Fibroblast of gingiva (primary cell): ENCODE measurements at places on chromosomes 3 and 15.

DNA sequence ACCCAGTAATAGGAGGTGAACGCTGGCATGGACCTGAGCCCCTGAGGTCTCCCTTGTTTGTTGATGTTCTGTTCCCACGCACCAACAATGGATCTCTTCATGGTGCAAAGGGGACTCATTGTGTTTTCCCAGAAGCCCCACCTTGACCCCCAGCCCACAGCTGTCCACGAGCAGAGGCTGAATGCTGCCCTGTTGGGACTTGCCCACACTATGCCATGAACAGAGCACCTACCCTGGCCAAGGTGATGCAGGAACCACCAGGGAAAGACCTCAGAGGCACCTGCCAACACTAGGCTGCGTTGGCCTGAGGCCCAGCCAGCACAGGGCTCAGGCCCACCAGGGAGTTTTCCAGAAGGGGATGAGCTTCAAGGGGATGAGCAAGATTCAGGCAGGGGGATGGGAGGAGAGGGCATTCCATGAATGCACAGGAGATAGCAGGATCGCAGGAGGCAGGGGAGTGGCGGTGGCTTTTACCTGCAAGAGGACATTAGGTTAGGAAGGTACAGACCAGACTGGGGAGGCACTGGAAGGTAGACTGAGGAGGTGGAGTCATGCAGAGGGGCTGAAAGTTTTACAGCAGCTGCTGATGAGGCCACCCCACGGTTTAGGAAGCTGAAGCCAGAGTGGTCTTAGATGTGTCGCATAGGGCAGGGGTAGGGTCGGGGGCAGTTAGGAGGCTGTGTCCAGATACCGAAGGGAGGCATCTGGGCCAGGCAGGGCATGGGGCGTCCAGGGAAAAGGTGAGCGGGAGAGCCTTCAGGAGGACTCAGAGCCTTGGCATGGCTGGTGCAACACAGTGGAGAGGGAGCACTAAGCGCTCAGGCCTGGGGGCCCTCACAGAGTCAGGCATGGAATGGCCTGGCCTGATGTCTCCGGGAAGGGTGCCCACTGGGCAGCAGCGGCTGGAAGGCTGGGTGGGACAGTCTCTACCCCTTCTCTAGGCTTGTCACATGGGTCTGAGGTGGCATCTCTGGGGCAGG is 4.0 kb upstream of the PHGR1 start:
- DNase-seq = no peak

DNA sequence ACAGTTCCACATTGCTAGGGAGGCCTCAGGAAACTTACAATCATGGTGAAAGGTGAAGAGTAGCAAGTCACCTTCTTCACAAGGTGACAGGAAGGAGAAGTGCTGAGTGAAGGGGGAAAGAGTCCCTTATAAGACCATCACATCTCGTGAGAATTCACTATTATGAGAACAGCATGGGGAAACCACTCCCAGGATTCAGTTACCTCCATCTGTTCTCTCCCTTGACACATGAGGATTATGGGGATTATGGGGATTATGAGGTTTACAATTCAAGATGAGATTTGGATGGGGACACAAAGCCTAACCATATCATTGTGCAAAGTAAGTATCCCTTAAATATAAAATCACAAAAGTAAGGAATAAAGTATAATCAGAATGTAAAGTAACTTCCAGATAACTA is 375.9 kb upstream of the NAALADL2 start:
- DNase-seq = no peak

DNA sequence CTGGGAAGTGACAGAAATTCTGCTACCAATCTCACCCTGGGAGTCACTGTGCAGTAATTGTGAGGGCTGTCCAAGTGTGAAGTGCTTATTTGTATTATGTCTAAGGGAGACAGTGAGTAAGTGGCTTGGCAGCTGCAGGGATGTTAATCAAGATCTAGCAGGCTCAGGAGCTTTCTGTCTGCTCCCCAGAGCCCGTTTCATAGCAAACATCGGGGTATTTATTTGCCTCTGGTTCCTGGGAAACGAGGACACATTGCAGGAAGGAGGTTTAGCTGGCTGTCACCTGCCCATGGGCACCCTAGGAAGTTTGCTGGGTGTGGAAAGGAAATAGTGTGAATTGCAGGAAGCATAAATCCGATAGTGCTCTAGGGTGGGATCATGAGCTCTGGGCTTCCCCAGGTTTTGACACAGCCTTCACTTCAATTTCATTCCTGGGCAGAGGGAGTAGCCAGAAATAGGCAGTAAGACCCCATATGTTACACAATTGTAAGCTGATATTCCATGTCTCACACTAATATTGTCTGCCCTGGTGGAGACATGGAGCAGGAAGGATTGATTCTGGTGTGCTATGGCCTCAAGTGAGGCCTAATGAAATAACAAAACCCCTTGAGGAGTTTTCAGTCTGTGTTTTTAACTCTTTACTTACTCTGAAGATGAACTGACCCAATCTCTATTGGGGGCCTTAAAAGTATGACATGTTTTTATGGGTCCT is 74.1 kb upstream of the MITF start:
- no peak for DNase-seq

GRCh38 chr3:156477323-156477722 is 77.6 kb downstream of the SSR3 start:
- DNase-seq = peak; percentile 72

DNA sequence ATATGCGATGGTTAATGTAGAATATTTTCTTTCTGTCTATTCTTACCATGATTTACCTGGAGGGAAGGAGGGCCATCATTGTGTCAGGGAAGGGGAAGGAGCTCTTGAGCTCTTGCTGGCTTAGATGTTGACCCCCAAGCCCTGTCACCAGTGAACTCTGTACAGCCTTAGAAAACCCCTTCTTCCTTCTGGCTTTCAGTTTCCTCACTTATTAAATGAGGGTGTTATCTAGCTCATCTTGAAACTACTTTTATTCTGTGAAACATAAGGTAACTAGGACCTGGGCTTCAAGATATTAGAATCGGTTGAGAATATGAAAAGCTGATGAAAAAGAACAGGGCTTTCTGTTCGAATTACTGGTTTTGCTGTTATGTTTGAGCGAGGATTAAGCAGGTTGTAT is 25.1 kb upstream of the UTS2B start:
- no peak for DNase-seq

- no peak for DNase-seq
These were observed 70.8 kb downstream of the AKAP13 start for GRCh38 chr15:85451099-85451700.

DNA sequence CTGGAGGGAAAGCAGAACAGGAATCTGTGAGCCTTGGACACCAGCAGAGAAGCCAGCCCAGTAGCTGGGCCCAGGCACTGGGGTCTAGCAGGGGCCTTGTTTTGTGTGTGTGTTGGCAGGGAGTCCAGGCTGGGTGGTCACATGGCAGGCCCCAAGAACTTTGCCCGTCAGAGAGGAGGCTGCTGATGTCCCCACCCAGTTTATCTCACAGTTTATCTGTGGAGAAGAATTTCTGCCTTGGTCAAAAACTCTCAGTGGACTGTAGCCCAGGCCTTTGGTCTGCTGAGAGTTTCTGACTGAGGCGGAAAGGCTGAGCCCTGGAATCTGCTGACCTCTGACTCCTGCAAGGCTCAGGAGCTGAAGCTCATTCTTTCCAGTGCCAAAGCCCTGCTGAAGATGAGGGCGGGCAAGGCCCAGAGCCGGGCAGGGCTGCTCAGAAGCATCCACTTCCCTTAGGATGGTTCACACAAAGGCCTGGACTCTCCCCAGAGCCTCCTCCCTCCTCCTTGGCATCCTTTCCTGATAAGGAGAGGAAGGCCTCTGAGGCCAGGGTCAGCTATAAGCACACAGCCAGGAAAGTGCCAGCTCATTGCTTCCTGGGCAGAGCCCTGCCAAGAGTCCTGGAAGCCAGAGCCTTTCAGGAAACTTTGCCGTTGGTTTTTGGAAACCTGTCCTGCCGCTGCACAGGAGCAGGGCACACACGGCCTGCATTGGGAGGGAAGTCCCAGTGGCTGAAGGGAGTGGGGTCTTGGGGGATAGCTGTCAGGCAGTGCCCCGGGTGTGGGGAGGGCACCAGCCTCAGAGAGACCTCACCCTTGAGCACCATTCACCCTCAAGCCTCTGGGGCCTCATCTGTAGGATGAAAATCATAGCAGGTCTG is 37.2 kb upstream of the SLCO2A1 start:
- no peak for DNase-seq

DNA sequence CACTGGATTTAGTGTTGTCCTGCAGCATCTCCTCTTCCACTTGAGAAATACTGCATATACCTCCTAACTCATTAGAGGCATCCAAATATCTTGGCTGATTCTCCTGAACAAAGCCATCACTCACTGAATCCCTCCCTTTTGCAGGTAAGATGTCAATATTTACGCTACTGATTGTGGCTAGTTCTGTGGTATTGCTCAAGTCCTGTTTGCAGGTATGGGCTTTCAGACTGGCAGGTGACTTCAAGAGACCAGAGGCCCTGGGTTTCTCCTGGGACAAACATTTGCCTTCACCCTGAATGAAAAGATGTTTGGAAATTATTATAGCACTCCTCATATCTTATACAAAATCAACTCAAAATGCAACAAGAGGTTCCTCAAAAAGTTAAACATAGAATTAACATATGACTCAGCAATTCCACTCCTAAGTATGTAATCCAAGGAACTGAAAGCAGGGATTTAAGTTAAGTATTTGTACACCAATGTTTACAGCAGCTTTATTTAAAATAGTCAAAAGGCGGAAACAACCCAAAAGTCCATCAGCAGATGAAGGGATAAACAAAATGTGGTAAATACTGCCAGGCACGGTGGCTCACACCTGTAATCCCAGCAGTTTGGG is 18.6 kb downstream of the NEK4 start:
- DNase-seq = peak; percentile 31

DNA sequence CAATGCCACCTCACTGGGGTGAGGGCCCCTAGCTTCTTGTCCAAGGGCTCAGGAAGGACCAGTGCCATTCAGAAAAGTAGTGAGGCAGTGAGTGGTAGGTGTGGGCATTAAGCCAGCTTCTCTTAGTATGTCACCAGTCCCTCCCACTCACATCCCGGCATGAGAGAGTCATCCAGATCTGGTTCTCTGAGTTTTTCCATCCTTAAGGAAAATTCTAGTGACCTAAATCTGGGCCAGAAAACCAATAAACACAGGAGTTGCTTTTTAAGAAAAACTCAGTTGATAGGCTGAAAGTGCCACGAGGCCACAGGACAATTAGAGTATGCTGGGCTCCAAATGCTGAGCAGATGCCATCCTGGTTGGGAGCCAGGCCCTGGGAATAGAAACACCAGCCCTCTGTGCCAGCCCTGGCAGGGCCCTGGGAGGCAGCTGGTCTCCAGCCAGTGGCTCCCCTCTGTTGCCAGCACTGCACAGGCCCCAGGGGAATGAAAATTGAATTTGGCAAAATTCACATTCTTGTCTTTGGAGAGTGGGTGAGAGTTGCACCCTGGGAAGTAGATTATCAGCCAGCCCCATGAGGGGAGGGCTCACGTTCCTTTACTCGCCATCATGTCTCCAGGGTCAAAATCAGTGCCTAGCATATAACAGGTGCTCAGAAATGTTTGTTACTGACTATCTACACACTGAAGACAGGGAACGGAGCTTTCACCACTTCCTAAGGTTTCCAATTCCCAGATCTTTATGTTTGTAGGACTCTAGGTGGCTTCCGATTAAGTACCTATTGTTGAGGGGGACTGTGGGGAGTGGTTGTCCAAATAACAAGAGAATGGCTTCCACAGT is 52.8 kb downstream of the FAM43A start:
- peak; percentile 65 for DNase-seq

GRCh38 chr15:36617529-36618196 is 38.2 kb downstream of the CDIN1 start:
- DNase-seq = no peak

- DNase-seq = peak; percentile 42
These were observed 56.4 kb upstream of the ARRDC4 start for GRCh38 chr15:97903971-97904572.

DNA sequence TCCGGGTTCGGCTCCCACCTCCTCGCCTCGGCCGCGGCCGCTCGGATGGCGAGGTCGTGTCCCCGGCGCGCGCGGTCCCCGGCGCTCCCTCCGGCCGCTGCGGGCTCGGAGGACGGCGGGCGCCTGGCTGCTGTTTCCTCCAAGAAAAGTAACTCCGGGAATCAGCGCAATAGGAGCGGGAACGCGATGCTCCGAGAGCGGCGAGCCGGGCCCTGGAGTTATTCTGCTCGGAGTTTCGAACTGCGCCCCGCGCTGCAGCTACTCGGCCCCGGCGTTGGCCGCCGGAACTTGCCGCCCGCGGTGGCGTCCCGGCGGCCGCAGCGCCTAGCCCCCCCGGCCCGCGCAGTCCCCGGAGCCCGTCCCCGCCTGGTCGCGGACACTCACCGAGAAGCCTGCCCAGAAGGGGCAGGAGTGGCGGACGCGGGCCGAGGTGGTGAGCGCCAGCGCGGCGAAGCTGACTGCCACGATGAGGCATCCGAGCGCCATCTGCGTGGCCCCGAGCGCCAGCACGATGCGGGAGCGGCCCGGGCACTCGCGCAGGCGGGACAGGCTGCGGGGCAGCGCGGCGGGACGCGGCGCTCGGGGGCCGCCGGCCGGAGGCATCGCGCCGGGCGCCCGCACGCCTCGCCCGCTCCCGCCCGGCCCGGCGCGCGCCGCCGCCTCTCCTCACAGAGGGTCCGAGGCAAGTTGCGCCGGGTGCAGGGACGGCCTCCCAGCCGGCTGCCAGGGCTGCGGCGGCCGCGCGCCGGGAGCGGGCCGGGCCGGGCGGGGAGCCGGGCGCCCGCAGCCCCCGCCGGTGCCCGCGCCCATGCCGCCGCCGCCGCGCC is 251.9 kb downstream of the TJP1 start:
- DNase-seq = no peak

DNA sequence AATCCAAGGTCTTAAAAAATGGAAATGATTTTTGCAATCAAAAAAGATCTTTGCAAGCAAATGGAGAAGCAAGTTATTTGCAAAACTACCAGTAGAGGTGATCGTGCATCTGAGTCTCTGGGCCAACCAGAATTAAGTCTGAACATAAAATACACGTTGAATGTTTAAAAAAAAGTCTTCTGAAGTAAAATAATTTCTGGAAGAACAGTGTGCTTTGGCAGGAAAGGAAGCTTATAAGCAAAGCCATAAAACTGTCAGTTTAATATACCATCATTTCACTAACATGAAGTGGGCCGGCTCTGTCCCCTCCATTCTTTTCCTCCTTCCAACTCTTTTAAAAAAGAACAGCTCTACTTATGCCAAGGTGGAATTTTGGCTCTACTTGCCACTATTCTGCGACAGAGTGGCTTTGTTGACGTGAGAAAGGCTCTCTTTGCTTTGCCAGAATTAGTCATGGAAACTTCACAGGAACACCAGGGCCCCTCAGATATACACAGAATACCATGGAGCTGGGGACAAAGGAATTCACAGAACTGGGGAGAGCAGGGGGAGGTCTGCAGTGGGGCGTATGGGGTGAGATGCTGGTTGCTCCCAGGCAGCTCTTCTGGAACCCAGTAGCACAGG is 29.8 kb downstream of the FSTL1 start:
- DNase-seq = peak; percentile 72

DNA sequence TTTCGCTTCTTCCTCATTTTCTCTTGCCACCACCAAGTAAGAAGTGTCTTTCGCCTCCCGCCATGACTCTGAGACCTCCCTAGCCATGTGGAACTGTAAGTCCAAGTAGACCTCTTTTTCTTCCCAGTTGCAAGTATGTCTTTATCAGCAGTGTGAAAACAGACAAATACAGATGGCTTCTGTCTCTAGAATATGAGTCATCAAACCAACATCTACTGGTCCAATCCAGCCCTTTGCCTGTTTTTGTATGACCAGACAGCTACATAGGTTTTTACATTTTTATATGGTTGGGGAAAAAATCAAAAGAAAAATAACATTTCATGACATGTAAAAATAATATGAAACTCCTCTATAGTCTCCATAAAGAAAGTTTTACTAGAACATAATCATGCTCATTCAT is 118.7 kb upstream of the PTPRG start:
- no peak for DNase-seq
